ENCODE measurements at places on chromosomes 4 and X. TPM values are rescaled to one million over a fixed set of nuclear protein-coding genes. Genes with fewer than 3 reads are reported as not detected.

The IQCM gene
- total RNA-seq, result not detected

The MAGEA1 gene
- total RNA-seq, result not detected

The CXorf38 gene
- 19.5 TPM for total RNA-seq

The GPRASP2 gene
- total RNA-seq, result 0.35 TPM

The LEF1 gene
- total RNA-seq, result 386 TPM

The NUDT10 gene
- total RNA-seq, result 0.15 TPM

The HSD17B13 gene
- 0.07 TPM for total RNA-seq

The GUCY1B1 gene
- total RNA-seq, result 0.12 TPM

The NAA11 gene
- total RNA-seq, result not detected

The TACC3 gene
- total RNA-seq, result 305 TPM

The F8 gene
- total RNA-seq, result 4.6 TPM

The L1CAM gene
- total RNA-seq, result 2.1 TPM

The ZNF157 gene
- 0.40 TPM for total RNA-seq

The PYURF gene
- total RNA-seq, result 37.0 TPM

The PLAC8 gene
- total RNA-seq, result 418 TPM

The NAT8L gene
- not detected for total RNA-seq

The HS6ST2 gene
- not detected for total RNA-seq

The CCNQ gene
- 23.8 TPM for total RNA-seq

The GPR78 gene
- not detected for total RNA-seq

The FREM3 gene
- total RNA-seq, result not detected

The POU3F4 gene
- total RNA-seq, result not detected

The CD38 gene
- 87.4 TPM for total RNA-seq

The ABCG2 gene
- 1.4 TPM for total RNA-seq

The OFD1 gene
- 32.5 TPM for total RNA-seq

The FAT4 gene
- total RNA-seq, result not detected

The FGG gene
- not detected for total RNA-seq

The EIF4E gene
- 101 TPM for total RNA-seq

The INTS6L gene
- total RNA-seq, result 32.5 TPM

The CTAG2 gene
- not detected for total RNA-seq

The MAGED4 gene
- 0.35 TPM for total RNA-seq

The SH3D19 gene
- total RNA-seq, result not detected

The KLKB1 gene
- 0.52 TPM for total RNA-seq

The NUP62CL gene
- 3.1 TPM for total RNA-seq
